ENCODE measurements at places on chromosomes 6 and 20.

GRCh38 chr20:25294459-25295385 is 46.8 kb downstream of the PYGB start:
- peak; percentile 20 for DNase-seq

DNA sequence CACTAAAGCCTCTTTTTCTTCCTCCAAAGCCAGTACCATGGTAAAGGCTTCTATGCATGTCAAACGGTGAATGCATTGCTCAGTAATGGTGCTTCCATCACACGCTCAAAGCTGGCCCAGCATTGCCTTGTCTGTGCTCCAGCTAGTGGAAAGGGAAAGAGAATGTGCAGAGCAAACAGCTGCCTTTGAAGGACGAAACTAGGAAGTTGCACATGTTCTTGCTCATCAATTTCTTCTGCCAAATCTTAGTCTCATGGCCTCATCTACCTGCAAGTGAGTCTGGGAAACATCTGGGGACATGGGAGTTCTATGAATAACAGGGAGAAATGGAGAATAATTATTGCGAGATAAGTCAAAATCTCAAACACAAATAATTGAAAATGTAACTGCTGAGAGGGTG is 216.5 kb upstream of the SSTR4 start:
- no peak for DNase-seq

GRCh38 chr20:38133680-38134426 is 31.2 kb downstream of the TGM2 start:
- no peak for DNase-seq

- DNase-seq, result no peak
Measured at GRCh38 chr6:21800948-21801438, 207.4 kb downstream of the SOX4 start.

DNA sequence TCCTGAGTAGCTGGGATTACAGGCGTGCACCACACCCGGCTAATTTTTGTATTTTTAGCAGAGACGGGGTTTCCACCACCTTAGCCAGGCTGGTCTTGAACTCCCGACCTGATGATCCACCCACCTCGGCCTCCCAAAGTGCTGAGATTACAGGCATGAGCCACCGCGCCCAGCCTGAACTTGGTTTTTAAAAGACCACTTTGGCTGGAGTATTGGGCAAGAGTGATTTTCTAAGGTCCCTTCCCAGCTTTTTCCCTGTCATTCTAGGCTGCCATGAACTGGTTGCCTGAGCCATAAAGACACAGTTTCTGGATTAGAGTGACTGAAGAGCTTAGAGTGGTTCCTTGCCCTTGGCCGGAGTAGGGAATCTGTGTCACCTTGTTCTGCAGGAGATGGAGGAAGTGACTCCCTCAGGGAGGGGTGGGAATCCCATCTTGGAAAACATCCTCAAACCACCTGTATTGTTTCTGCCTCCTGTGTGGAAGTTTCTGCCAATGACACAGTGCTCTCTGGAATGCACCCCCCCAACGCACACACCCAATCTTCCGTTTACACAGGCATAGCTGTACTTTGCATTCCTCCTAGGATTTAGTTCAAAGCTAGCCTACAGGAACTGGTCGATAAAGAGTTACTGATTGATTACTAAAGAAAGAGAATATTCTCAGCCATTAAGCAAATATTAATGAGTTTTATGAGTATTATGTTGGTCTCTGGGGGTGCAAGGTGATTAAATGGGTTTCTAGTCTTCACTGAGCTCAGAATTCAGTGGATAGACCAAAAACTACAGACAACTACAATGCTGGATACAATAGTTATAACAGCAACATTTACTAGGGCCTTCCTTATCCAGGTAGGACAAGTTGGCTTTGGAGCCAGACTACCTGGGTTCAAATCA is 18.2 kb downstream of the BCL2L1 start:
- no peak for DNase-seq

DNA sequence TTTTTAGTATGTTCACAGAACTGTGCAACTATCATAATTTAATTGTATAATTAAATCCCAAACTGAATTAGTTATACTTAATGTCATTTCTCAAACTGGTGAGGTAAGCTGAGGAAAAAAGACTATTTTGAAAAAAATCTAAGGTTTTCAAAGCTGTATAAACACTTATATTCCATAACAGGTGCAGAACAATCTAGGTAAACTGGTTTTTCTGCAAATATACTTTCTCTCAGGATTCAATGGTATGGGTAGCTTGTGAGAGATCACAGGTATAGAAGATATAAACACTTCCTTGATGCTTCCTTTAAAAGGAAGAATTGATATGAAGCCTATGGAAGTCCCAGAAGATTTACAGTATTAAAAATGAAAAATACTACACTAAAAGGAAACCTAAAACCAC is 33.7 kb downstream of the NOL7 start:
- no peak for DNase-seq

Measured in stimulated activated CD8-positive, alpha-beta memory T cell treated with anti-CD3 and anti-CD28 coated beads, Interleukin-2, amount 100 ng/mL, for 1 hour (primary cell).